ENCODE measurements at places on chromosomes 3 and 15.

GRCh38 chr15:47737477-47737876 is 20.2 kb downstream of the SEMA6D start:
- DNase-seq: no peak

- DNase-seq: no peak
These were observed 235.5 kb downstream of the PTPRG start for GRCh38 chr3:61796911-61797310.

GRCh38 chr3:184399410-184399809 is 19.6 kb downstream of the CHRD start:
- DNase-seq: no peak

GRCh38 chr15:60555806-60556205 is 76.9 kb upstream of the ICE2 start:
- DNase-seq: no peak

- no peak for DNase-seq
These were observed 231.1 kb upstream of the PDZRN3 start for GRCh38 chr3:73855813-73856212.

DNA sequence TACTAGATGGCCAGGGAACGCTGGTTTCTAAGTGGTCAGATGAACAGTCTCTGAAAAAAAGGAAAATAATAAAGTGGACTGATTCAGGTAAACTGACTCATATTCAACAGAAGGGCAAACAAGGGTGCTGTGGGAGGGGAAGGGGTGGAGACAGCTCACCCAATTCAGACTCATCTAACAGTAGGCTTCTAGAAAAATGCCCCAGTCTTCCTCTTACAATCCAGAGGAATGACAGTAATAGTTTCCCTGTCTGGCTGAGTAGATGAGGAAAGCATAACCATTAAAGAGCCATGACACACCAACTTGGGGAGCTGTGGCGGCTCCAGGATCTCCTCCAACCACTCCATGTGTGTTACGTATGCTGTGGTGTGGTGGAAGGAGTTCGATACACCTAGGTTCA is 231.4 kb upstream of the UMPS start:
- DNase-seq: no peak

DNA sequence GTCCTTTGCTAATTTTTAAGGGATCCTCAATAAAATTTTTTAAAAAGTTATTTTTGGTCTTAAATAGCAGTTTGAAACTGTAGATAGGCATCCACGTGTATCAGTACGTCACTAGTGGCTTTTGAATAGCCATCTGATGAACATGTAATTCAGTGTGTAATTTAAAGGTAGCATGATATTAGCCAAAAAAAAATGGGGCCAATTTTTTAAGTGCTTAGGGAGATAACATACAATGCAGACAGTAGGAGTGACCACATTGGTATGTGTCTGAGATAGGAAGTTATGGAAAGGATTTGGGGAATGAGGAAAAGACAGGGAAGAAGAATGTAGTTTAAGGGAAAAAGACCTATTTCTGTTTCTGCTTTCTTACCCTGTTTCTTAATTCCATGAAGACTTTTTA is 2.5 kb downstream of the AP4E1 start:
- no peak for DNase-seq

DNA sequence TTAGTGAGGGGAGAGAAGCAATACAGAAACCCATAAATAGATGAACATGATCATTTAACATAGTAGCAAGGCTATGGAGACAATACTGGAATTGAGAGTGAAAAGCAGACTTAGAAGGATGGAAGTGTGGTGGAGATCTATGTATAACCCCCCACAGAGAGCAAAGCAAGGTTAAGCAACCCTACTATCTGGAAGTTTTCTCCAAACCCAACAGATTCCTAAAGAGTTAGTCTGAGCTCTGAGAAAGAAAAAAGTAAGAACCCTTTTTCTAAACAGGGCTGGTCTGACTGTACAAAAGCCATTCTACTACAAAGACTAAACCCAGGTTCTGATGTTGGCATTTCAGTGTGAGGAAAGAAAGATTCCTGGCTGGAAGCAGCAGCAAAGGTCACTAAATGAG is 153.2 kb downstream of the WNT5A start:
- DNase-seq: no peak

DNA sequence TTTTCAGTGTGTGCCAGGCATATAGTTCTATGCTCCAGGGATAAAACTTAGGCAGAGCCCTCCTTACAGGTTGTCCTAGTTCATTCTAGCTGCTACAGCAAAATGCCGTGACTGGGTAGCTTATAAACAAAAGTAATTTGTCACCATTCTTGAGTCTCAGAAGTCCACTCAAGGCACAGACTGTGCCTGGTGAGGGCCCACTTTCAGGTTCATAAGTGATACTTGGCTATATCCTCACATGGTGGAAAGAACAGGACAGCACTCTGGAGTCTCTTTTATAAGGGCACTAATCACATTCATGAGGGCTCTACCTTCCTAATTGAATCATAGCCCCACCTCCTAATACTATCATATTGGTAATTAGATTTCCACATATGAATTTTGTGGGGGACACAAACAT is 80.1 kb downstream of the SPRED1 start:
- DNase-seq: no peak

- no peak for DNase-seq
These were observed 3.3 kb downstream of the CRABP1 start for GRCh38 chr15:78343276-78344060.

DNA sequence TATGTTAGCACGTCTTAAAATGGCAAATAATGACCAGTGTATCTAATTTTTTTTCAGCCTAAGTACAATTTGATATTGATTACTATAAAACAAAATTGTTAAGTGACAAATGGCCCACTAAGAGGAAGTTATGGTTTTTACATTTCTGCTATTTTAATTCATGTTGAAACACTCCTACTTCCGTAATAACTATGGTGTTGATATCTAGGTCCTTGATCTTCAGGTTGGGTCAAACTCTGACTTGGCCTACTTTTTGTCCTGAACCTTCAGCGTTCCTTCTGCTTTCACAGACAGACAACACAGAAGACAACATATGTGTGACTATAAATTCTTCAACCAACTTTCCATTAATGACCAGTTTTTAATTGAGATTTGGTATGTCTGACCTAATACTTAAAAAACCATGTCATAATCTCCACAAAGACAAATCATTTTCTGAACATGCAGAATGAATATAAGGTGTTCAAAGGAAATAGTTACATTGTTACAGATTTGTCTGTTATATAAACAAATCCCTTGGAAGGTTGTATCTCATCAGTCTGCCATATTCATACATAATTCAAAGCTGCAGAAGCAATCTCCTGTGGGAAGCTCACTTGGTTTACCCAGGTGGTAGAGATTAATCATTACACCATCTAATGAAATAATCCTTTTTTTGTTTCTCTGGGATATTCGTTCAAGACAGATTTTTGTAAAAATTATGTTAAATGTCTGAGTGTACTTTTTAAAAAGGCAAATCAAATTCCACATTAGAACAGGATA is 92.1 kb upstream of the TSPAN3 start:
- DNase-seq: no peak

GRCh38 chr3:174219738-174220137 is 639.4 kb upstream of the NAALADL2 start:
- DNase-seq: no peak

- DNase-seq: no peak
These were observed 1.8 kb upstream of the SRGAP3 start for GRCh38 chr3:9251055-9251786.

GRCh38 chr3:194482196-194482593 is 4.6 kb downstream of the ATP13A3 start:
- DNase-seq: peak; percentile 30

DNA sequence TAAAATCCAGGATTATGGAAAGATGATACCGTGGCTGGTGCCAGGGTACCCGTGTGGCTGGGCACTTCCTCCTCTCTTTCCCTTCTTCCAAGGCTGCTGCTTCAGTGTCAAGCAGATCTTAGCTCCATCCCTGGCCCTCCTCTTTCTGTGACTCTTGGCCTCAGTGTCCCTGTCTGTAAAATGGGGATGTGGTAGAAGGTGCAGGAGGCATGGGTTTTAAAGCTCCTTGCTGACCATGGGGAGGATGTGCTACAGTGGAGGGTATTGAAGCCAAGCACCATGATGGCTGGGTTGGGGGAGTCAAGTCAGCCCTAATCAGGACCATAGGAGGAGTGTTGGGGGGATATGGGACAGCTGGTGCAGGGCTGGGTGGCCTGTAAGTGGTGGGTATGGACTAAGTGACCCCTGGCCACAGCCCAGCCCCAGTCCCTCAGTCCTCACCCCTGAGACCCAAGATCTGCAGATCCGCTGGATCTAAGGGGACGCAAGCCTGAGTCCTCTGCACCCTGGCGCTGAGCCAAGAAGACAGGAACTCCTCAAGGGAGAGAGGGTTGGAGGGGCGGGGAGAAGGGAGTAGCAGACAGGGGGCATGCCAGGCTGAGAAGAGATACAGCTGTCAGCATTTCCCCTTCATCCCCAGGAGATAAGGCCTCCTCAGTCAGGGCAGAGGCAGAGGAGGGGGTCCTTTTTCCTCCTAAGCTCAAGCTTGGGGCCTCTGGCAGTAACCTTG is 12.0 kb downstream of the PTH1R start:
- no peak for DNase-seq

GRCh38 chr3:21390136-21390535 is 360.9 kb downstream of the ZNF385D start:
- DNase-seq: no peak

- no peak for DNase-seq
These were observed 282.5 kb upstream of the TLE3 start for GRCh38 chr15:70379938-70380883.

GRCh38 chr15:25397100-25397499 is 41.7 kb downstream of the UBE3A start:
- DNase-seq: no peak

DNA sequence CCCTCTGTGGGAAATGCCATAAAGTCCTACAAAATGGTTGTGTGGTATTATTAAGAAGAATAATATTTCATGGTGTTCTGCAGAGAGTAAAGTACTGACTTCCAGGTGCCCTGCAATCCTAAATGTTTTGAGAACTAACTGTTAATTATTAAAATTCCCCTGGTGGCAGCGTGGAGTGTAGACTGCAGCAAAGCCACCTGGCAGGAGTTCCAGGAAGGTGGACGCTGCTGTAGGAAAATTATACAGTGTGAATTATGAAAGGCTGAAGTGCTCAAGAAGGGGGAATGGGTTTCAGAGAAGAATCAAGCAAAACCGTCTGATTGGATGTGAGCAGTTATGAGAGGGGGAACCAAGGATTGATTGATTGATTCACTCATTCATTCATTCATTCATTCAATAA is 572.4 kb upstream of the PPP2R3A start:
- no peak for DNase-seq

GRCh38 chr15:71937650-71938311 is 127.4 kb downstream of the NR2E3 start:
- DNase-seq: no peak

DNA sequence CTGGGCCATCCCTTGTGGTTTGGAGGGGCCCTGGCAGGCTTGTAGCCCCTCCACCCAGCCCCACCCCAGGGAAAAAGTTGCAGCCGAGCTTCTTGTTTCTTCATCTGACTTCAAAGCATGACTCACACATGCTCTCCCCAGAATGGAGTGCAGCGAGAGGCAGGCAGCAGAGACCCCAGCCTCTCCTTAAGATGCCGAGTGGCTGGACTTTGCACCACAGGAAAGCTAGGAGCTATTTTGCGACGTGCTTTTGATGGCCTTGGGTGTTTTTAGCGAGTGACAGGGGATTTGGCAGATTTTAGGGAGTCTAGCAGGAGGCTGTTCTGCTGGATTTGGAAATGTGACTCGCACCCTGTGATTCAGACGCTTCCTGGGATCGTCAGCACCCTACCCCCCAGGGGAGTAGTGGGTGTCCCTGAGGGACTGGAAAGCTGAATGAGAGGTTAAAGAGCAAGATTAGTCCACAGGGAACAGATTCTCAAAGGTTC is 14.2 kb downstream of the BAHD1 start:
- no peak for DNase-seq

GRCh38 chr15:95995375-95996168 is 334.9 kb upstream of the NR2F2 start:
- DNase-seq: no peak

- DNase-seq: peak; percentile 80
These were observed 90.4 kb upstream of the PHLDB2 start for GRCh38 chr3:111768571-111769100.

DNA sequence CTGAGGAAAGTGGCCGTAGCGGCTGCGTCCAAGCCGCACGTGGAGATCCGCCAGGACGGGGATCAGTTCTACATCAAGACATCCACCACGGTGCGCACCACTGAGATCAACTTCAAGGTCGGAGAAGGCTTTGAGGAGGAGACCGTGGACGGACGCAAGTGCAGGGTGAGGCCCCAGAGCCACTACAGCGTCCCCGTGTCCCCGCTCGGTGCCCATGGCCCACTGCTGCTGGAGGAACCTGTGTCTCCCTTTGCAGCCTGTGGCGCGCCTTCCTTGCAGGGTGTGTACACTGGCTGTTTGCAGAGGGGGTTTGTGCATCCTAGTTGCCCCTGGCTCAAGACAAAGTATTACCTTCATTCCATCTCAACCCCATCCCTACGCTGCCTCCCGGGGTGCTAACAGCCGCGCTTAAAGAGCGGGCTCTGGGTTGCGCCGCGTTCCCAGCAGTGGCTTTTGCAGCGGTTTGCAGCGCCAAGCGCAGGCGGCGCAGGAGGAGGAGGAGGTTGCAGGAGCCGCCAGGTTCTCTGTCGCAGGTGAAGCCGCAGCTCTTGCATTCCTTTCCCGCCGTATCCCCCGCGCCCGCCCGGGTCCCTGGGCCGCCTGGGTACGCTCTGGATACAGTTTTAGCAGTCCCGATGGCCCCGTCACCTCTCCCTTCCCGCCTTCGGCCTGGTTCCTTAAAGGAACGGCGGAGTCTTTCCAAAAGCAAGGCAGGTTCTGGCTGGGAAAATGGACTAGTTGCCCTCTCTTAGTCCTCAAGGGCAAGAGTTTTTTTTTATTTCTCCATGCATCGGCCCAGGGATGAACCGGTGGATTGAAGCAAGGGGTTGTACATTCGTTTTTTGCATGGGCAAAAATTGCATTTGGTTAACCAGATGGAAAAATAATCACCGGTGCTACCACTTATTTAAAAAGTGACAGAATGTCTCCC is 1.2 kb downstream of the CRABP1 start:
- DNase-seq: no peak

GRCh38 chr3:185988080-185988815 is 50.4 kb upstream of the TRA2B start:
- DNase-seq: no peak

Data from Caki2 (cell line).